Cortex of kidney (tissue), 1 donor: ENCODE measurements at places on chromosomes 12 and 14.

GRCh38 chr12:94587266-94588241, 62.8 kb downstream of the TMCC3 start:
- no peak for DNase-seq

- no peak for DNase-seq
Measured at GRCh38 chr14:81298911-81299310, 78.2 kb upstream of the GTF2A1 start.

- no peak for DNase-seq
Measured at GRCh38 chr12:51915951-51916350, 8.6 kb downstream of the ACVRL1 start.

DNA sequence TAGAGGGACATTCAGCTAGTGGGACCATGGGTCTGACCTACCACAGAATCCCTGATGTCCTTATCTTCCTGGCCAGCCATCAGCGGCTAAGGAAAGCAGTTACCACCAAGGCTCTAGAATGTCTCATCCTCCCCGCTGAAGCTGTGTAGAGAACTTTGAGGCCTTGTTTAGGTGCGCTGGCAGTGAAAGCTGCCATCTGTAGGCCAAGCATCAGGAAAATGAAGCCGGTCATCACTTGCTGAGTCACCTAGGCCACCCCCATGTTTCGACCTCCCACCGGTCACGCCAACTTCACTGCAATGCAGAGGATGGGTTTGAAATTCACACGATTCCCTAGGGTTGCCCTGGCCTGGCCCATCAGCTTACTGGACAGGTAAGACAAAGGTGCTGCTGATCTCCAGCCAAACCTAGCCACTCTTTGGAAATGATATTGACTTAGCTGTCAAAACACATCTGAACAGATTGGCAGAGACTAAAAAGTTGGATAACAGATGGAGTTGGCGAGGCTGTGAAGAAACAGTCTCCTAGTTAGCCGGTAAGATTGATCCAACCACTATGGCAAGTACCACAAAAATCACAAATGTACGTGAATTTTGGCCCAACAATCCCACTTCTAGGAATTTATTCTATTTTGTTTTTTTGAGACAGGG, 52.0 kb downstream of the NOS1 start:
- no peak for DNase-seq

DNA sequence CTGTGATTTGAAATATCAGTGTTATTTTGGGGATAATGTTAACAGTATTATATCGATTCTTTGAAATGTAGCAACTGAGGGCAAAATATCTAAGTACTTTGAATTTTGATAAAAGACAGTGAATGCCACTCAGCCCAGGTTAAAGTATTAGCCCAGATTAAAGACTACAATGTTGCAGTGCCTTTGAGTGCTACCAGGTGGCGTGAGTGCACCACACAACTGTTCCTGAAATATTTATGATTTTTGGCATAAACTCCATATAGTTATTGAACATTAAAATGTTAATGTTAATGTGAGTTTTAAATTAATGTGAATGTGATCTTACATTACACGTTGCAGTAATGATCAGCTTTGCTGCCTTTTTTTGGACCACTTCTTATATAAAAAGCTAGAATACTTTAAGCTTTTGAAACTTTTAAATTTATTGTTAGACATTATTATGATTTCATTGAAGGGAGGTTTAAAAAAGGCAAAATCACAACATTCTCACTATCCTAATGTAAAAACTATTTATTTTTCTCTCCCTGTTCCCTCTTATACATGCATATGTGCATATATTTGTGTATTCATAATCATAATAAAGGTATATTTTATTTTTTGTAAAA, 22.5 kb downstream of the MRPS35 start:
- DNase-seq: no peak

DNA sequence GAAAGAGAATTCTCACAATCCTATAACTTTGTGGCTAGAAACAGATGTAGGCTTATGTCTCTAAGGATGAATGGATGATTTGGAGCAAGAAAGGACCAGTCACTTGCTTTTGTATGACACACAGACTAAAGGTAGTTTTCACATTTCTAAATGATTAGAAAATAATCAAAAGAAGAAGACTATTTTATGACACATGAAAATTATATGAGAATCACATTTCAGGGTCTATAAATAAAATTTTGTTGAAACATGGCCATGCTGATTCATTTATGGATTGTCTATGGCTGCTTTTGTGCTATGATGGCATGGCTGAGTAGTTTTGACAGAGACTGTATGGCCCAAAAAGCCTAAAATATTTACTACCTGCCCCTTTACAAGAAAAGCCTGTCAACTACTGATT, 49.4 kb upstream of the FRMD6 start:
- DNase-seq: no peak
